ENCODE measurements at places on chromosomes 2 and 18. TPM values are rescaled to one million over a fixed set of nuclear protein-coding genes. Genes with fewer than 3 reads are reported as not detected.

GRCh38 chr18:76373297-76373696, 121.7 kb downstream of the ZNF516 start:
- no peaks in the 10 kb centered on the region for H3K27me3 ChIP-seq
- no peak overlapping the region for H3K4me3 ChIP-seq
- H3K4me1 ChIP-seq: no peaks in the 10 kb centered on the region
- H3K27ac ChIP-seq: no peak overlapping the region
- peaks cover 37% of the 10 kb centered on the region for H3K36me3 ChIP-seq

DNA sequence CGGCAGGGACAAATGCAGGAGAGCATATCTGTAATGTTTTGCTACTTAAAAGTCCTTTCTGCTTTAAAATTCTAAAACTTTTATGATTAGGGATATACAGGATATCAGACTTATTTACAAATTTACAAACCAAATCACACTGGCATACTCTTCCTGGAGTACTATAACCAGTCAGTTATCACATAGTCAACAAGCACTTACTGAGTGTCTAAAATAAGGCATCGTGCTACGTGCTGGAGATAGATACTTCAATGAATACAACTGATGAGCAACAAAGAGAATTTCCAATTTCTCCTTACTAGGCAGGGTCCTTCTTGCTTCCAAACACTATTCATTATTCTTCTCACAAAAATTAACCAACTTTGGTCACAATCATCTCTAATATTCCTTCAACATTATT, 113.5 kb downstream of the PLEKHM3 start:
- H3K36me3 ChIP-seq: no peaks in the 10 kb centered on the region
- no peak overlapping the region for H3K4me3 ChIP-seq
- no peak overlapping the region for H3K27ac ChIP-seq
- no peak for DNase-seq
- H3K4me1 ChIP-seq: no peaks in the 10 kb centered on the region

DNA sequence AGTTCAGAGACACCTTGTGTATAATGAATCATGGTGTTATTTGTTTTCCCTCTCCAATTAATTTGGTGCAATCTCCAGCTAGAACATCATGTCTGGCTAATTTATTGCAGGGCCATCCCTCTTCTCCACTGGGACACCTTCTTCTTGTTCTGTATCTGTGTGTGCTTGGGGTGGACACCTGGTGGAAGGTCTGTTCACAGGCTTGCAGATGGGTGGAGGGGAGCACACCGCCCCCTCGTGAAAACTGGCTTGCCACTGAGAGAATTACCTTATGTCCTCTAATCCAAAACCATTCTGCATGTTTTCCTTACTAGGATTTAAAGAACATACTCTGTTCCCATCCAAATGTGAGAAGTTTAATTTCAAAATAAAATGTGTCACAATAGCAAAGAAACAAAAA, 1160.4 kb upstream of the ZEB2 start:
- H3K27ac ChIP-seq: no peak overlapping the region
- no peaks in the 10 kb centered on the region for H3K4me1 ChIP-seq
- no peak overlapping the region for H3K4me3 ChIP-seq

GRCh38 chr2:225573603-225574002, 174.1 kb downstream of the NYAP2 start:
- no peak overlapping the region for H3K27ac ChIP-seq
- H3K4me3 ChIP-seq: no peak overlapping the region
- no peak for DNase-seq
- H3K27me3 ChIP-seq: no peaks in the 10 kb centered on the region

The ATP8B1 gene
- total RNA-seq: 106 TPM

The IL36A gene
- total RNA-seq: not detected

The PLCD4 gene
- 1.5 TPM for total RNA-seq

The SIX2 gene
- not detected for total RNA-seq

The SCN7A gene
- total RNA-seq: 5.0 TPM

The CSRNP3 gene
- 1.6 TPM for total RNA-seq

All from Peyer's patch (tissue), 4 donors.